ENCODE measurements at places on chromosomes 11 and 22.

DNA sequence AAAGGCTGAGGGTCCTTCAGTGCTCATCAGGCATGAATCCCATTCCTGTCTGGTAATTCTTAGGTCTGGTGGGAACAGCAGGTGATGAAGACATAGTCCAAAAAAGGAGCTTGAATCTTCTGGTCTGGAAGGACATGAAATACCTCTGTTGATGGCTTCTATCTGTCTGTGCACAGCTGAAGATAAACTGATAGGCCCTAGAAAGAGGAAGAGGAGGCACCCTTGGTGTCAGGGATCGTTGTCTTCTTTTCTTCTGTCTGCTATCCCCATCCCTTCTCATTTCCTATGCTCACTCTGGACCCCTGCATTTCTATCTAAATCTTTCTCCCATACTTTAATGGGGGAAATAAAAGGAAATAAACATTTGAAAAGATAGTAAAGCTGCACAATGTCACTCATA, 9.4 kb downstream of the AGBL2 start:
- DNase-seq, result no peak

DNA sequence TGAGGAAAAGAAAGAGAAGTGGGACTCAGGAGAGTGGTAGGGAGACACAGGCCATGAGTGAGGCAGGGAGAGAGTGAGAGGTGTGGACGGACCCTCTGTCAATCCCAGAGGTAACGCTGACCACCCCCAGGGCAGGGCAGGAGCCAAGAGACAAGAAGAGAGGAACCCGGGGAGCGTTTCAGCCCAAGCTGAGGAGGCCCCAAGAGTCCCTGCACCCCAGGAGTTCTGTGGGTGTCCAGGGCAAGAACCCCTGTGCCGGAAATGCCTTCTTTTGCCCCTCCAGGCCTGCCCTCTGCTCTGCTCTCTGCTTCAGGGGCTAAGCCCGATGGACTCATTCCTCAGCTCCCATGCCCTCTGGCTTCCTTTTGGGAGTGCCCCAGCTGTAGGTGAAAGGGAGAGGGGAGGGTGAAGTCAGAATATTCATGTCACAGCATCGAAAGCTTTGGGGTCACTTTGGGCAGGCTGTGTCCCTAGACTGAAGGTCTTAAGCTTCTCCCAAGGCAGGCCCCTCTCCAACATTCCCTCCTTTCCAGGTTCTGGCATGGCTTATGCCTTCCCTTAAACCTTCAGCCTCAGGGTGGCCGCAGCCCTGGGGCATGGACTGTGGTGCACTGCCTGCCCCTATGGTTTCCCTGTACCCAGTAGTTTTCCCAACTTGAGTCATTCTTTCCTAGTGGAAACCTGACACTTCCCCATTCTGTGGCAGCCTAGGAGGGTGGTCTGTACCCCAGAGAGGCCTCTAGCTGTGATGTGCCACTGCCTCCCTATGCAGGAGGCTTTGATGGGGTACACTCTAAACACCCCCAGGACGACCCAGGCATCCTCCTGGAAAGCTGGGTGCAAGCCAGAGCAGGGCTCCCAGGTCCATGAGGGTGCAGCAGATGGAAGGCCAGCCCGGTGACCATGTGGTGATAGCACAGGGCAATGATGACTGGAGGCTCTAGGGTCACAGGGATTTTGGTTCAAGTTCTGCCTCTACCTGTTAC, 27.1 kb downstream of the MYEOV start:
- no peak for DNase-seq

DNA sequence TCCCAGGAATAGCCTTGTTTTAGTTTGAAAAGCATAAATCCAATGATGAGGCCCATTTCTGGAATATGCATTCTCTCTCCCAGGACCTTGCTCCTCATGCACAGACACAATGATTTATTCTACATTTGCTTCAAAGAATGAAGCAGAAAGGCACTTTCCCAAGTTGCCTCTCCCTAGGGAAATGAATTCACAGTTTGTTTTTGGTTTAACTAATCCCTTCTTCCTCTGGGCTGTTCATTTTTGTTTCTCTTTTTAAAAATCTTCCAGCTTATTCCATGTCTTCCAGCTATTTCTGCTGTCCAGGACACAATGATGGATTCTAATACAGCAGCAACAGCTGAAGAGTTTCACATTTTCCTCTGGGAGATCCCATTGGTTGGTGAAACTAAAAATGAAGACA, 1529.2 kb upstream of the TENM4 start:
- no peak for DNase-seq

- no peak for DNase-seq
Measured at GRCh38 chr11:38718049-38718448, 2120.0 kb upstream of the RAG2 start.

GRCh38 chr11:56340289-56340688, 5.5 kb upstream of the OR8K1 start:
- no peak for DNase-seq

- no peak for DNase-seq
Measured at GRCh38 chr11:7894251-7894650, 36.8 kb downstream of the OR10A6 start.

DNA sequence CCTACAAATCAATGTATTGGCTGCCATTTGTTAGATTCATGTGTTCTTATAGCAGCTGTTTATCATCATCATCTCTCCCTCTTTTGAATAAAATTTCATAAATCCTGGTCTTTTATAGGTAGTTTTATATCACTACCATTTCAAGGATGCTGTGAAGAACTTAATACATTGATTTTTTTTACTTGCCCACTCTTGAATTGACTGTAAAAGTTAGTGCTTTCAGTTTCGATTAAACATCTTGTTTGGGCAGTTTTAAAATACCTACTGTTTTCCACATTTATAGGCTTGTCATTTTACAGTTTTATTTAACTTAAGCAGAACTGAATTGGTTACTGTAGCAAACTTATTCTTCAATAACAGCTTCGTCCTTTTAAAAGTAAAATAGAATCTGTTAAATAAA, 59.5 kb downstream of the TTC17 start:
- DNase-seq, result no peak

GRCh38 chr11:20518323-20518834, 81.0 kb upstream of the SLC6A5 start:
- DNase-seq, result no peak

- DNase-seq, result no peak
Measured at GRCh38 chr11:2777871-2778629, 78.3 kb upstream of the KCNQ1OT1 start.

DNA sequence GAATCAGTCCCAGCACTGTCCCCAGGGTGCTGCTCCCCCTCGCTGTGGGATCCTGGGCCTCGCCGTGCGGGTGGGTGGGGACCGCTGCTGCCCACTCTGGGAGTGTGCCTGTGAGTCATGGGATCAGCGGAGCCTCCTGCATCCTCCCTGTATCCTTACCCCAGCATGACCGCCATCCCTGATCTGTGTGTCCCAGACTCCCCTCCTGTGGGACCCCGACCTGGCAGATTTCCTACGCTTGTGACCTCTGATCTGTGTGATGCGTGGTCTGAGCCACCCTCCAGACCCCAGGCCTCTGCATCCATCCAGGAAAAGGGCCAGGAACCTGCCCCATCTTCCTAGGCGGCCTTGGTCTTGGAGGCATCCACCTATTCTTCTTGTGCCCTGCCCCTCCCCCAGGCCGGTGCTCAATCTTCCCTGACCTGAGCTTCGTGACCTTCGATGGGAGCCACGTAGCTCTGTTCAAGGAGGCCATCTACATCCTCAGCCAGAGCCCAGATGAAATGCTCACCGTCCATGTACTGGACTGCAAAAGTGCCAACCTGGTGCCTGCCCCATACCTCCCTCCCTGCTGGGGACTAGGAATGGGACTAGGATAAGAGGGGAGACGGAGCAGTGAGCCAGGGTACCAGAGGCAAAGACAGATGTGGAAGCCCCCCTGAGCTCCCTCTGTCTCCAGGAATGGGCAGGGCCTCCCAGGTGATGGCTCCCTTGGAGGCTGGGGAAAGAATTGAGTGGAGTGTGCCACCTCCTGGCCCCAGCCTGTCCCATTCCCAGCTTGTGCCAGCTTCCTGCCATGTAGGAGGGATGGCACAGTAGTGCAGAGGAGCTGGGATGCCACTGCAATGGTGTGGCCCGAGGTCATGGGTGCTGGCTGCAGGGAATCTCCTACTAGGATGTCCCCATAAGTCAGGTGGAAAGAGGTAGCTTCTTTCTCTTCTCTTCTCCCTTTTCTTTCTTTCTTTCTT, 65.4 kb downstream of the OTOG start:
- no peak for DNase-seq

GRCh38 chr11:65928667-65929066, 9.4 kb downstream of the DRAP1 start:
- DNase-seq, result no peak
